Hepatocyte (in vitro differentiated cells): ENCODE measurements at places on chromosomes 16 and 17. TPM values are rescaled to one million over a fixed set of nuclear protein-coding genes. Genes with fewer than 3 reads are reported as not detected.

MAP3K3 gene
- 13.4 and 15.6 TPM in 2 replicates for total RNA-seq

KRTAP4-5 gene
- not detected in 2 replicates for total RNA-seq

CSH2 gene
- 1.4 and 2.8 TPM in 2 replicates for total RNA-seq

CLEC19A gene
- not detected in 2 replicates for total RNA-seq

OR3A2 gene
- total RNA-seq = not detected in 2 replicates

GOSR1 gene
- total RNA-seq = 28.7 and 29.7 TPM in 2 replicates

KRTAP1-1 gene
- total RNA-seq = not detected in 2 replicates

ABCA9 gene
- 0.60 and 6.6 TPM in 2 replicates for total RNA-seq

- DNase-seq = peak; percentile 91
Measured at GRCh38 chr16:86566601-86566965, at the start of gene FOXC2. FOXC2 (plus strand) TSS chr16:86566829; CDS start chr16:86567336, 507 bp downstream.

GRCh38 chr17:32259586-32259985, 6.0 kb upstream of the RHBDL3 start:
- DNase-seq = no peak

- DNase-seq = no peak
Measured at GRCh38 chr17:77245162-77245926, 104.6 kb downstream of the SEC14L1 start.

GRCh38 chr16:67462279-67462655, 18.7 kb downstream of the ATP6V0D1 start:
- no peak for DNase-seq

GRCh38 chr17:80851277-80851925, 140.2 kb upstream of the CHMP6 start:
- no peak for DNase-seq
